ENCODE measurements at places on chromosomes 12 and 14.

DNA sequence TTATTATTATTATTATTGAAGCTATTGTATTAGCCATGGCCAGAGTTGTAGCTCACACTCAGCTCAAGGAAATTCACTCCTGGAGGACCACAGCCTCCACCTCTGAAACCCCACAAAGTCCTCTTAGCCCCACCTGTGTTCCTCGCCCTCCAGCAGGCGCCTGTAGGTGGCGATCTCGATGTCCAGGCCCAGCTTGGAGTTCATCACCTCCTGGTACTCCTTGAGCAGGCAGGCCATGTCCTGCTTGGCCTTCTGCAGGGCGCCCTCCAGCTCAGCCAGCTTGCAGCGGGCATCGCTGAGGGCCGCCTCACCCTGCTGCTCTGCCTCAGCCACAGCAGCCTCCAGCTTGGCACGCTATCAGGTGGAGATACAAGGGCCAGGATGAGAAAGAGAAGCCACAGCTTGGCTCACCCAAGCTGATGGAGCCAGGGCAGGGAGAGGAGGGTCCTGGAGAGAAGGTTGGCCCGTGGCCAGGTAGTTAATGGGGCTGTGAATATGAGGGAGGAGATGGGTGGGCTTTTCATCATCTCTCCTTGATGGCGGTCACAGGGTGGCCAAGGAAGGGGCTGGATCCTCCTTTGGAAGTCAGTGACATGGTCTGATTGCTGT, 5.1 kb downstream of the KRT85 start:
- no peak for DNase-seq

DNA sequence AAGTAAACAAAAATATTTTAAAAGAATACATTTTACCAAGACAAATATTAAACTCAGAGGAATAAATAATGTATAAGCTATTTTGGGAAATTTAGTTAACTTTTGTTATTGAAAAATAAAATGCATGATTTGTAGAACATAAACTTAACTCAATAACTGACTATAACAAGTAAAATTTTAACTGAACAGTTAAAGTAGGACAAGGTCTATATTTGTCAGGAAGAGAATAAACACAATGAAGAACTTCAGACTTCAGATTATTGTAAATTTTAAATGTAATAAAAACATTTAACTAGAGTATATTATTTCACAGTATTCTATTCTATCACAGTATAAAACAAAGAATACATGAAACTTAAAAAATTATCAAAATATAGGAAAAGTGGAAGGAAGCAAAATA, 948.8 kb upstream of the USP15 start:
- no peak for DNase-seq

DNA sequence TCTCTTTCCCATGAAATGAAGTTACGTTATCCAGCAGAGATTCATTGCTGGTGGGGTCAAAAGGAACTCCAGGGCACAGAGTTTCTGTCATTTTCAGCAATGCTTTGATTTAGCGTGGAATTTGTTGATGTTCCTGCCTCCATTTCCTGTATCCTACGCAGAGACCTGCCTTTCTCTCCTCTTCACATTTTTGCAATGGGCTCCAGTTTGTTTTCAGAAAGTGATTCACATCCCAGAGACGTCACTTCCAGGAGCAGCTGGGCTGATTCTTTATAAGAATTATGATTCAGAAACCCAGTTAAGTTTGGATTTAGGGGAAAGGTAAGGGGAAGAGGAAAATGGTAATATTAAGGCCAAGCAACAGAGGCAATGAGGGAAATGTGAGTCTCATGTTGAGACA, 11.6 kb downstream of the RNASE10 start:
- DNase-seq = no peak

DNA sequence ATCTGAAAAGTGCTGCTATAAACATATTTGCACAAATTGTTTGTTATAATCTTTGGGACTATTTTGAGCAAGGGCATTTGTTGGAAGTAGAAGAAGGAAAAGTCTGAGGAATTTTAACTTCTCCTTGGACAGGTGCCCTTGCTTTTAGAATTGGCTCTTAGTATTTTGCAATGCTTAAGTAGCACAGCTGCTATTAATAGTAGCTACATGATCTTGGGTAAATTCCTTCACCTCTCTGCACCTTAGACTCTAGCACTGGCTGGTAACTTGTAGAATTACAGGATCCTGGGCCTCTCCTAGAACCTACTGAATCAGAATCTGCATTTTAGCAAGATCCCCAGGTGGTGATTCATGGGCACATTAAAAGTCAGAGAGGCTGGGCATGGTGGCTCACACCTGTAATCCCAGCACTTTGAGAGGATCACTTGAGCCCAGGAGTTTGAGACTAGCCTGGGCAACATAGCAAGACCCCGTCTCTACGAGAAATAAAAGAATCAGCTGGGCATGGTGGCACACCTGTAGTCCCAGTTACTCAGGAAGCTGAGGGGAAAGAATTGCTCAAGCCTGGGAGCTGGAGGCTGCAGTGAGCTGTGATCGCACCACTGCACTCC, 10.8 kb upstream of the TMEM120B start:
- DNase-seq = no peak

- no peak for DNase-seq
Measured at GRCh38 chr14:94395888-94396574, 7.6 kb upstream of the SERPINA1 start.

Data from T-helper 2 cell (primary cell).